ENCODE measurements at places on chromosomes 2 and 18.

- no peak for DNase-seq
Observed at GRCh38 chr18:22026362-22026761, 143.0 kb upstream of the GATA6 start.

- DNase-seq, result no peak
Observed at GRCh38 chr2:132790207-132790785, 120.3 kb upstream of the LYPD1 start.

- no peak for DNase-seq
Observed at GRCh38 chr2:236209535-236209934, 41.3 kb upstream of the GBX2 start.

DNA sequence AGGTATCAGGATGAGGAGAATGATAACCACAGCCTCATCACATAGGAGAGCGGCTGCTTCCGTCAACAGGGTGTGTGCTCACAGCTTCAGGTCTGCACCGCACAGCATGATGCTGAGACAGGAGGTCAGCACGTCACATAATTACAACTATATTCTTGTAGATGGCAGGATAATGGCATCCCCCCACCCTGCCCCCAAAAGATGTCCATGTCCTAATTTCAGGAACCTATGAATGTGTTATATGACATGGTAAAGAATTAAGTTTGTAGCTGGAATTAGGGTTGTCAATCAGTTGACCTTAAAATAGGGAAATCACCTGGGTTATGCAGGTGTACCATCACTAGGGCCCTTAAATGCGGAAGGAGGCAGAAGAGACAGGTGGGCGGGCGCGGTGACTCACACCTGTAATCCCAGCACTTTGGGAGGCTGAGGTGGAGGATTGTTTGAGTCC is 73.9 kb downstream of the ARL4C start:
- no peak for DNase-seq

DNA sequence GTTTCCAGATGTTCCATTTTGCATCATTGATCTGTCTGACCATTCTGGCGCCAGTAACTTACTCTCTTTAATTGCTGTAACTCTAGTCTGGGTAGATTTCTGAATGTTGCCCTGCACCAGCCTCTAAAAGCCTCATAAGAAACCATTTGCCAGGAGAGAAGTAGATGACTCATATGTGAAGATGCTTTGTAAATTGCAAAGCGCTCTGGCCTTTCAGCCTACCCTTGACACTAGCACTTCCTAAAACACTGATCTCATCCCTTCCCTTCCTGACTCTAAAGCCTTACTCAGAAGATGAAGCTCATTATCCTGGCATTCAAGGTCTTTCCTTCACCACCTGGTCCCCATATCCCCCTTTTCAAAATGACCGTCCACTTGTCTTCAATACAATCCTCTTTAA is 193.2 kb upstream of the MEX3C start:
- DNase-seq, result no peak

DNA sequence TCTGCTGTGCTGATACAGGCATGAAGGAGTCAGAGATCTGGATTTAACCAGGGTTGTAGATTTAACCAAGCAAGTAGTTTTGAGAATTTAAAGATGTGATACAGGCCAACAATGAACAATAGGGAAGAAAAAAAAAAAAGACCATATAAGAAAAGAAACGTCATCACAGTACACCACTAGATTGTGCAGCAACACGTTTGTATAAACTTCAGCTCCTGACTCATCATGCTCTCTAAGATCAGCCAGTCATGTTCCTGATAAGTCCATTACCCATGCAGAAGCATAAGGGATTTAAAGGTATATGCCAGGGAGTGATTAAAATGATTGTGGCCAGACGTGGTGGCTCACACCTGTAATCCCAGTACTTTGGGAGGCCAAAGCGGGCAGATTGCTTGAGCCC is 22.3 kb upstream of the ERICH2 start:
- no peak for DNase-seq

DNA sequence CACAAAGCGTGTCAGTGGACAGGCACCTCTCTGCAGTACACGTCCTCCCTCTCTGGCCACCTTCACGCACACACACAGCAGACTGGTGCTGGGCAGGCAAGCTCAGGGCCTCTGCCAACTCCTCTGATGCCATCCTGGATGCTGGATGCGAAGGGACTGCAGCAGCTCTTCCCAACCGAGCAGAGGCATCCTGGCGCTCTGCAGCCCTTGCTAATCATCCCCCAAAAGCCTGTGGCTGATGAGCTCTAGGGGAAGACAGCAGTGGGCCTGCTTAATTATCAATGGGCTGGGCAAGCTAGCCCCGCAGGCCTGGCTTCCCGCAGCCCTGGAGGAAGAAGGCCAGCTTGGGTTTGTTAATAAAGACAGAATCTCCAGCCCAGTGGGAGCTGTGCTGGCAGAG is 71.3 kb upstream of the TEX51 start:
- DNase-seq, result no peak

DNA sequence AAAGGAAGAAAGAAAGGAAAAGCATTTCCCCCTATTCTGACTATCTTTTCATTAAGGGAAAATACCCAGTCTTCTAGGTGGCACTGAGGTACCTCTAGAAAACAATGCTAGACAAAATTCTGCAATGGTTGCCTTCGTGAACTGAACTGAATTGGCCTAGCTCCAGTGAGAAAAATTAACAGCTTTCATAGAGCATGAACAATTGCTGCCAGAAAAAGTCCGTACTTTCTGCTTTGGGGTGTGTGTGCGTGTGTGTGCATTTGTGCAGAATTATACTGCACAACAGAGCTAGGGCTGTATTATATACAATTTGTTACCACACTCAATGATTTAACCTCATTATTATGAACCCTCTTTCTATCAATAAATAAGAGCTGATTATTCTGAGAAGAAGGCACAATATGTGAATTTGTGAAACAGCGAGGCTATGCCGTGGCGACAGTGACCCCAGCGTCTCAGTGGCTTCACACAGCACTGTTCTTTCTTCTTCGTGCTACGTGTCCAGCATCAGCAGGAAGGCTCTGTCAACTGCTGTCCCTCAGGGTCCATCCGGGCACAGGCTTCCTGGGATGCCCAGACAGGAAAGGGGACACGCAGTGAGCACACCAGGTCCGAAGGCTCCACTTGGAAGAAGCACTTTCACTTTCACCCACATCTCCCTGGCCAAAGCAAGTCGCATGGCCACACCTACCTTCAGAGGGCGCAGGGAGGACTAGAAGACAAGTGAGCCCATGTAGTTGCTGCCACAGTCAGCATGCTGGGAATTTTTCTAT is 47.5 kb downstream of the PTGR3 start:
- peak; percentile 39 for DNase-seq

Measured in NCI-H1048 (cell line).